ENCODE measurements at places on chromosomes 7 and 10.

GRCh38 chr10:11528286-11528685, 83.2 kb downstream of the USP6NL start:
- DNase-seq = no peak

- no peak for DNase-seq
Measured at GRCh38 chr7:50287129-50287528, 17.4 kb upstream of the IKZF1 start.

DNA sequence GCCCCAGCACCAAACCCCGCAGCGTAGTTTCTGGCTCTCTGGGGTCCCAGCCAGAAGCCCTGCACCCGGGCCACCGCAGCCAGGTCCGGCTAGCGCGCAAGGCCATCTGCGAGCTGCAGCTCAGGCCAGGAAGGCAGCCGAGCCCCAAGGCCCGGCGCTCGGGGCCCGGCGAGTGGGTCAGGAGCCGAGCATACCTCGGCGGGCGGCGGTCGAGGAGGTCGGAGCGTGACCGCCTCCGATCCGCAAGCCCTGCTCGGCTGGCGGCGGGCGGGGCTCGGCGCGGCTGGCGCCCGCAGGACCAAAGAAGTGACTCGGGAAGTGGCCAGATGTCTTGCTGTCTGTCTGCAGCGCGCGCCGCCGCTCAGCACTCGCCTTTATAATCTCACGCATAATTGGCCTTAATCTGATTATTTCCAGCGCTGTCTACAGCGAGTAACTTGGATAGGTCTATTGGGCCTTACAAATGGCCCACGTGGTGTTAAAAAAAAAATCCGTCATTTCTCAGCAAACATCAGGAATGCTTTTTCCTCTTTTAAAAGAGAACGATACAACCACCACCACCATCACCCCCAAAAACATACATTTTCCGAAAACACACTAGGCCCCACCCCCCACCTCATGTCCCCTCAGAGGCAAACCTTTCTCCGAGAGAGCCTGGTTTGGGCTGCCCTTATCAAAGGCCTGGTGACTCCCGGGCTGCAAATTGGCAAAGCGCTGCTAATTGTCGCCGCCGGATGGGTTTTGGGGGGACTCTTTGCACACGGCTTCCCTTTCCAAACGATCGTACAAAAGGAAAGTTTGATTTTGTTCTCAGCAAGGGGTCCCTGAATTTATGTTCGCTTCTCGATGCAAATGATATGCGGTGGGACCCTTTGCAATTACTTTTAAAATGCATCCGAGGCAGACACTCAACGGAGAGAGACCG, at the start of gene DRGX:
DRGX (minus strand) TSS at position 349 of the 925 bp plus-strand sequence. CDS start 649 bp downstream, outside the sequence.
- no peak for DNase-seq

DNA sequence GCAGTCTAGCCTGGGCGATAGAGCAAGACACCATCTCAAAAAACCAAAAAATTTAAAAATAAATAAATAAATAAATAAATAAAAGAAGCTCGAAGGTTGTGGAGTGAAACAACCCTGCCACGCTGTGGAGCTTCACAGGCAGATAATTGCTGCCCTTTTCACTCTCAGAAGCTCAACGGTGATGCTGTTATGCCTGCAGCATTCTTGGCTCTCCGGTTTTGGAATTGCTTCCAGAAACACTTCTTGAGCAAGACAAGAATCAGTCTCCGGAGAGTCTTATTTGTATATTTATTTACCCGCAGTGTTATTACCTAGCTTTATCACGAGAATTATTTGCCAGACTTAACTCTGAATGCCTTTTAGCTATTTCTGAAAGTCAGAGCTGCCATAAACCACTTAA, 40.5 kb upstream of the UBE2H start:
- DNase-seq = no peak

DNA sequence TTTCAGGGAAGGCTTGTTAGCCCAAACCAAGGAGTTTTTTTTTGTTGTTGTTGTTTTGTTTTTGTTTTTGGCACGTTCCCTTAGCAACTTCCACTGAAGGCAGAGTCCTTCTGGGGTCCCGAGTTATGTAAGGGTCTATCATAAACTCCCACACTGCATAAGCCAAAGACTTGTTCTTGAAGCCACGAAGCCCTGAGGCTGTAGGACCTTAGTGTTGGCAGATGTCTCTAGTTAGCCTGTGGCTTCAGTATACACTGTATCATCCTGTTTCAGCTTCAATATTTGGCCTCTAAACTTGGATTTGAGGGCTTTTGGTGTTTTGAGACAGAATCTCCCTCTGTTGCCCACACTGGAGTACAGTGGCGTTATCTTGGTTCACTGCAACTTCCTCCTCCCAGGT, 13.6 kb downstream of the KPNA7 start:
- DNase-seq = no peak

DNA sequence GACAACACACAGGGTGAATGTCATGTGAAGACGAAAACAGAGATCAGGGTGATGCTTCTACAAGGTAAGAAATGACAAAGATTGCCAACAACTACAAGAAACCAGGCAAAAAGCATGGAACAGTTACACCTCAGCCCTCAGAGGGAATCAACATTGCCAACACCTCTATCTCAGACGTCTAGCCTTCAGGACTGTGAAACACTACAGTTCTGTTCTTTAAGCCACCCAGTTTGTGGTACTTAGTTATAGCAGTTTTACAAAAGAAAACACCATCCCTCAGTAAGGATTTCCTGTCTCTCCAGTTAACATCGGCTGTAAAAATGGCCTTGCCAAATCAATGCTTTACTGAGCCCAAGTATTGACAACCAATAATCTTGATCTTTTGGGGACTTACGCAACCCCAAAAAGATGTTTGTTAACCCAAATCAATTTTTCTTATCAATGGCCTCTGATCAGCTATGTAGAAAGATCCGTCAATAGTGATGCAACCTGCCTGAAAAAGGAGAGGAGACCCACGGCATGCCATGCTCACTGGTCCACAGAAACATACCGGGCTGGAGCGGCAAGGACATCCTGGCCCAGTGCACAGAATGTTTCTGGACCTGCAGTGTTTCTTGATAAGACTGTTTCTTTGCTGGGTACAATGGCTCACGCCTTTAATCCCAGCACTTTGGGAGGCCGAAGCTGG, 44.0 kb downstream of the AKR1D1 start:
- no peak for DNase-seq

GRCh38 chr10:6013413-6014192, 36.3 kb upstream of the IL15RA start:
- no peak for DNase-seq

DNA sequence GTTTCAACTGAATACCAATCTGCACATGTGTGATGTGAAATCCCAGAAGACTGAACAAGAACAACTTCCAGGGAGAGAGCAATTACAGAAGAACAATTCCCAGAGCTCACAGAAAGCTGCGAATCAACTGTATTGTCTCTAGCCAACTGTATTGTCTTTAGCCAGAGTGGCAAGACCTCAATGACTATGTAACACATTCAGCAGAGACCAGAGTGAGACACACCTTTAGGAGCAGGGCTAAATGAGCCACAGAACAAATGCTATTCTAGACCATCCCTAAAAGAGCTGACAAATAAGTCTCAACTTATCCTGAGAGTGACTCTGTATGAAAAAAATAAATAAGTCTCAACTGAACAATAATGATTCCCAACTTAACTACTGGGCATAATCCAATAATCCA, 72.0 kb downstream of the KMT2C start:
- no peak for DNase-seq

DNA sequence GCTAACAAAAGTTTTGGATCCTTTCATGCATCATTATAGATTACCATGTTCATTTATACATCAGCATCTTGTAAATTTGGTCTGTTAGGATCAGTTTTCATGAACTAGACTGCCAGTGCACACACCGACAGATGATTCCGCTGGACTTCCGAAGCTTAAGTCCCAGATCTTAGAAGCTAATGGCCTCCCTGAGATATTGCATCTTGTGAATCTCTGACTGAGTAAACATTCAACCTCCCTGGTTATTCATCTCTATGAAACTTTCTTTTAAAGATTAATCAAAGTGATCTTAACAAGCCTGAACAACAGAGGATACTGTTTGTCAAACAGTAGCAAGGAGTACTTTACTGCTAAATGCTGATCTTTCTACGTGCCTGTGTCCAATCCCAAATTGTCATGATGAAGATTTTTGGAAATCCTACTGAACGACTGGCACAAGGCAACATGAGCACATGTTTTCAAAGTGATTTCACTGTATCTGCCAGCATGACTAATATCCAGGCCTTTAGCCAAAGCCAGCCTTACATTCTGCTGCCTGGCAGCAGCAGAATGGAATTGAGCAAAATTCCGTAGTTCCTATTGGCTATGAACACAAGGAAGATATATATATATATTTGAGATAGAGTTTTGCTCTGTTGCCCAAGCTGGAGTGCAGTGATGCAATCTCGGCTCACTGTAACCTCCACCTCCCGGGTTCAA, 91.3 kb upstream of the ANK3 start:
- DNase-seq = no peak

GRCh38 chr10:71509444-71509843, 112.7 kb downstream of the CDH23 start:
- no peak for DNase-seq
